KBM-7 (cell line): ENCODE measurements at places on chromosomes 4 and X.

- DNase-seq: no peak
Observed at GRCh38 chr4:97142893-97143292, 1000.4 kb downstream of the STPG2 start.

DNA sequence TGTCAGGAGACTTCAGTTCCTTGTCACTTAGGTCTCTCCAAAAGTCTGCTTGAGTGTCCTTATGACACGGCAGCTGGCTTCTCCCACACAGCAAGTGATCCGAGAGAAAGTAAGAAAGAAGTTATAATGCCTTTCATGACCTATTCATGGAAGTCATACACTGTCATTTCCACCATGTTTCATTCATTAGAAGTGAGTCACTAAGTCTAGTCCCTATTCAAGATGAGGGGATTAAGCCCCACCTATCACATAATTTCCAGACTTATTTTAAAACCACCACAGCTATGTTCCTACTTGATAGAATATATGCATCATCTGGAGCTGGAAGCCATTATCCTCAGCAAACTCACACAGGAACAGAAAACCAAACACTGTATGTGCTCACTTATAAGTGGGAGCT, 25.2 kb upstream of the COL25A1 start:
- DNase-seq: no peak

- DNase-seq: no peak
Observed at GRCh38 chr4:168584321-168584771, 87.5 kb downstream of the PALLD start.

DNA sequence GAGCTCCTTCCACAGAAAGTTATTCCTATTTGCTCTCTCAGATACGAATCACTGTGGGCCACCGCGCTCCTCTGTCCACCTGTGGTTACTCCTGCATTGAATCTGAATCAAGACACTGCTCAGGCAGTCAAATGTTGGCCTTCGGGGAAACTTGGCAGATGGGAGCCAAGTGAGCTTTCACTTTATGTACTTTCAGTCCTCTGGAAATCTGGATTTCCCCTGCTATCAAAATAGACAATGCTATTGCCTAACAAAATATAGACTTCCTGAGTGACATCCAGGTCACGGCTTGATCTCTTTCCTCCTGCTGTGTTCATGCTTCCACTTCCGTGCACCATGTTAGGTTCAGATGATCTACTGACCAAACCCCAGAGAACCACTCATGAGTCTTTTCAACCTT, 43.8 kb downstream of the FHL1 start:
- DNase-seq: no peak

- peak; percentile 51 for DNase-seq
Observed at GRCh38 chrX:40318801-40319200, 221.0 kb upstream of the BCOR start.

DNA sequence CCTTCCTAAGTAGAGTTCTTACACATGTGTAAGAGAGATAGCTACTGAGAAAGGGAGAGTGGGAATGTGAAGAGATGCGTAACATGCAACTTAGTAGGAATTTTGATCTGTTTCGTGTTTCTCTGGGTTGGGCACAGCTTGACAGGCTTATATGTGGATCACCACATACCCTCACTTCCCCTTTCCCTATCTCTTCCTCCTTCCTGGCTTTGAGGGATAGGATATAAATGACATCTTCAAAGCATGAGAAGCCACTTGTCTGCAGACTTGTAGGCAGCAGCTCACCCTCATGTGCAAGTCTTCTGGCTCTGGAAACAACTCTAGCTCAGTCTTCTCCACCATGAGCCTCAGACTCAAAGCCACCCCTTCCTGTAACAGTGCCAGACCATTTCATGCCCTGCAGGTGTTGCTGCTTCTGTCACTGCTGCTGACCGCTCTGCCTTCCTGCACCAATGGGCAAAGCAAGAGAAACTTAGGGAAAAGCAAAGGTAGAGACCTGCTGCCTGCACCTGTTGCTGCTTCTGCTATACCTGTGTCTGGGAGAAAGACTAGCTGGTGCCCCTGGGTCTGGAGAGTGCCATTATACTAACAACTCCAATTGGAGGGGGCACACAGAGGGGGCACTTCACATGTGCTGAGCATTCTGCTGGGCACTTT, 5.4 kb upstream of the PF4V1 start:
- peak; percentile 44 for DNase-seq

DNA sequence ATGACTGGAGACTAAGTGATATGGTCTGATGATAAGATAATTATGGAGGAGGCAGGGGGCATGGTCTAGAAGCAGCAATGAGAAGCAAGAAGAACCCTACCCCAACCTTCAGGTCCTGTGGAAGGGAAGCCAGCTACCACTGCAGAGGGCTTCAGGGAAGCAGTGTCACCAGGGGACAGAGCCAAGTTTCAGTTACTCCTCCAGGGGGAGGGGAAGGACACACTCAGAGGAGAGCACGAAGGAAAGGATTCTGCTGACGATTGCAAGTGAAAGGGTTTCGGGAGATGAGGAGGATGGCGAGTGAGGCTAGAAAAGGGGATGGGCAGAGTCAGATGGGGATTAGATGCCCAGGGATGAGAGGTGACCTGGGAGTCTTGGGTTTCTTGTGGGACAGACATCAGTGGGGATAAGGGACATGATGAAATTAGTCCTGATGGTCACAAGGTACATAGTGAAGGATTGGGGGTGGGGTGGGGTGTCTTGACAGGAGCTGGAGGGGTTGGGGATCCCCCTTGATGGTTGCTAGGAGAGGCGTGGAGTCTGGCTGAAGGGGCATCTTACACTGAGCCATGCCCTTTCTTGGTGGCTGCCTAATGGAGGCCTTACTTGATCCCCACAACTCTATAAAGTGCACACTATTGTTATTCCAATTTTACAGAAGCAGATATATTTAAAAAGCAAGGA, 45.4 kb downstream of the TIGD4 start:
- no peak for DNase-seq

DNA sequence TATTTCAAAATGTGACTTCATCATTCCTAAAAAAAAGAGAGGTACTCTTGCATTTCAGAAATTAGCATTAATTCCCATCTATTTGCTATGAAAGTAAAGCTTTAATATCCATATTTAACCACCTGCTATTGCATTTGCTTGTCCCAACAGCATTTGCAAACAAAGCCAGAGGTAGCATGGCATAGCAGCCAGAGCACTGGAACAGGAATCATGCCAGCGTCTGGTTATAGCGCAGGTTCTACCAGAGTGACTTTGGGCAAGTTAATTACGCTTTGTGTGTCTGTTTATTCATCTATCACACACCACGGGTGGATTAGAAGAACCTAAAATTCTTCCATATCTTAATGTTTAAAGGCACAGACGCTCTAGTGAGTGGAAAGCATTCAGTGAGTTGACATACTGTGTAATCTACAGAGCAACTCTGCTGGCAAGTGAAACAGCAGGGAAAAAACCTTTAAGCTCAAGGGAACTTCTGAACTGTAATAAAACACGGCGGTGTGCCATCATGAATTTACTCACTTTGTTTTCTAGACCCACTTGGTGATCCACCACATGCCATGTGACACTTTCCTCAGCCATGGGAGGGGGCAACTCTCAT, 76.6 kb upstream of the QRFPR start:
- no peak for DNase-seq

DNA sequence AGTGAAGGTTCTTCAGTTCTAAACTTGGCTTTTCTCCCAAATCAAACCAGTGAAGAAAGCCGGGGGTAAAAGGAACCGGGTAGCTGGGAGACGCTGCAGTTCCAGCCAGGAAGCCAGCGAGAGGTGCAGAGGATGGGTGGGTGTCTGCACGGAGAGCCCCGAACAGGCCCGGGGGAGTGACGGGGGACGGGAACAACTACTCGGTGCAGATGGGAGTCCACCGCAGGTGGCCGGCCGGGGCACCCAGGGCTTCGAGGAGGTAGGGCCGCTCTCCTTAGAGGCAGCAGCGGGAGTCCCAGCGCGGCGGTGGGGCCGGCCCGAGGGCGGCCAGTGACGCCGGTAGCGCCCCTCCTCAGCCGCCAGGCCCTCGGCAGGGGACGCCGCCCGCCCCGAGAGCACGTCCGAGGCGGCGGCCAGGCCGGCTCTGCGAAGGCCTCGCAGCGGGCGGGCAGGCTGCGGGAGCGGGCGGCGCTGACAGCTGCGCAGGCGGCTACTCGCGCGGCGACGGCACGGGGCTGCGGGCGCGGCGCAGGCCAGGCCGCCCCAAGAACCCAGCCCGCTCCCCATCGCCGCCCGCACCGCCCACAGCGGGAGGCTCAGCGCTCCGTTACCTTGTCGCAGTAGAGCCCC, 449 bp downstream of the FBXL5 start:
- DNase-seq: peak; percentile 52

DNA sequence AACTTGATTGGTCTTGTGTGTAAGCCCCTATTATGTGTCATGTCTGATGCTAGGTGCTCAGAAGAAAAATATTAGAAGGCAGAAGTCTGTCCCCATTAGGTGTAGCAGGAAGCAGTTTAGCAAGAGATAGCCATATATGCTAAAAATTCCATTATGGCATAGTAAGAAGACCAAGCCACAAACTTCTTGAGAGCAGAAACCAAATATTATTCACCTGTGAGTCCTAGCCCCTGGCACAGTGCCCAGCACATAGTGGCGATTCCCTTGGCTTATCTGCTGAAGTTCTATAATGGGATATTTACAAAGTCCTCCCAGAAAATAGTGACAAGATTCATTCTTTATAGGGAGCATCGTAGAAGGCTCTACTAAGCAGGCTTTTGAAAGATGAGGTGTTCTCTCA, 174.4 kb downstream of the RAB28 start:
- DNase-seq: no peak

DNA sequence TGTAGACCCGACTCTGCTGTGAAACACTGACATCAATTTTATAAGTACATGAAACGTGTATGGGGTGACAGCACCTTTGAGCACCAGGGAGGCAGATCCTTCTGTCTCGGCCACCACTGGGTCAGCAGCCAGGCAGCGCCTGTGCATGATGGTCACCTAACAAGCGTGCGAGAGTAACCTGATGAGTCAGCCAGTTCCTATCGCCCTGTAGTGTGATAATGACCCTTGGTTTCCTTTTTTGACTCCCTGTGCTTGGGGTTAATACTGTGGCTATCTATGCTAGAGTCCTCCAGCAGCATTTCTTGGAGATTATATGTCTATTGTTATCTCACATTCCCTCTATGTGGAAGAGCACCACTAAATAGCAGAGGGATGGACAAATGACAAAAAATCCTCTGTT, 101.6 kb downstream of the NPNT start:
- DNase-seq: no peak

DNA sequence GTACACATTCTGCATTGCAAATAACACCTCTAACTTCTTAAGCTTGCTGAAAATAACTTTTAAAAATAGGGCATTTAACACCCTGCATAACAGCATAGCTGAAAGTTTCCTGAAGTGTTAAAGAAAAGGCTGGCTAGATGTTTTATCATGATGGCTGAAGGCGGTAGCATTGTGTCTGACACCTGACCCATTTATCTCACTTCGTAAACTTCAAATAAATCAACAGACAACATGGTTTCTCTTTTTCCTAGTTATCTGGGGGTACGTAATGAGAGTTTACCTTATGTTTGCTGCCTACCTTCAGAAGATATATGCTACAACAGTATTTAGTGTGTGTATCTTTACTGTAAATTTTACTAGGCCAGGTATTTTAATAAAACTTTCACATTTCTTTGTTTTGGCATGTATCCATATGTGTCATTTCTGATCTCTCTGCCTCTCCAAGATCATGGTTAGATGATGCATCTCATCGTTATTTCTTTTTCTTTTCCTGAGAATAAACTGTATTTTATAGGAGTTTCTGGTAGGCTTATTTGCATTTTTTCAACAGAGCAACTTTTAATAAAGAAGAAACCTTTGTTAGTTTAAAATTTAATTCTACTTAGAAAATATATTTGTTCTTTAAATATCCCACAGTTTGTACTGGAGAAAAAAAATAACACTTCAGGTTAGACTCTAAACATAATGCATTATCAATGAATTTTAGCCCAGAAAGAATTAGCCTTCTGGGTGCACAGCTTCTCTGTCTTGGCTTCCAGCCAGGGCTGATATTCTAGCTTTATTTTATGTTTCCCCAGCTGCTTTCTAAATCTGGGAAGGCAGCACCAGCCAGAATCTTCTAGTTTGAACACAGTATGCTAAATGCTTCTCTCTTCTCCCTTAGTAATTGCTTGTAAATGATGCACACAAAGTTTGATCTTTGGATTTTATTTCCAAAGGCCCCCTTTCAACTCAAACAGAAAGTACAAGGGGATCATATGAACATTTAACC, 2.9 kb downstream of the NDST4 start:
- DNase-seq: no peak

DNA sequence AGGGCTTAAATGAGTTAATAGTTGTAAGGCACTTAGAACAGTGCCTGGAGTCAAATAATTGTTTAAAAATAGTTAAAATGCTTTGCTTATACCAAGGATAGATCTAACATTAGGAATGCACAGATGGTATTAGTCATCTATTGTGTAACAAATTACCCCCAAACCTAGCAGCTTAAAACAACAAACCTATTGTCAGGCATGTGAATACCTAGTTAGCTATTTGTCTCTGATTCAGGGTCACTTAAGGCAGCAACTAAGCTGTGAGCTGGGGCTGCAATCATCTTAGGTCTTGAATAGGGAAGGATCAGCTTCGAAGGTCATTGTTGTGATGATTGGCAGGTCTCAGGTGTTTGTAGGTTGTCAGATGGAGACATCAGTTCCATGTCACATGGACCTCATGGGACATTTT, 42.4 kb upstream of the AGA start:
- no peak for DNase-seq

- no peak for DNase-seq
Observed at GRCh38 chr4:185899833-185900232, 87.8 kb upstream of the SORBS2 start.

DNA sequence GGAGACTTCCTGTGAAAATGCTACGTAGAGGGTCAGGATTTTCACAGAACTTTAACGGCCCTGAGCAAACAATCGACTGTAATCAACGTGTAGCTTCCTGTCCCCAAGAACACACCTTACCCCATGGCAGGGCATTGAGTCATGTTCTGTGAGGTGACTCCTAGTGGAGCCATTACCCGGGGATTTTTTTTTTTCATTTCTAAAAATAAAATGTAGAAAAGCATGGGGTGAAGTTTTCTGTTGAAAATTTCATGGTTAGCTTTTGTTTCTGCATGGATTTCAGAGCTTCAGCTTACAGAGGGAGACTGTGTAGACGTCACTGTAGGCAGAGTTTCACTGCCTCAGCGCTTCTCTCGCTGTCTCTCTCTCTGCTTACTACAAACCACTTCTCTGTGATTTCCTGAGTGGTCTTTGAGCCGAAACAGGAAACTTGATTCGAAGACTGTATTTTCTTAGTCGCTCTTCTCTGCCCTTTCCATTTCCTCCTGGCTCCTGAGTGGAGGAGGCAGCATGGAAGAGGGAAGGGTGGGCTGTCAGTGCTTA, 111.7 kb downstream of the NFKB1 start:
- peak; percentile 39 for DNase-seq

GRCh38 chr4:113080050-113080449, 30.6 kb downstream of the ANK2 start:
- DNase-seq: no peak
